ENCODE measurements at places on chromosomes 4 and X.

DNA sequence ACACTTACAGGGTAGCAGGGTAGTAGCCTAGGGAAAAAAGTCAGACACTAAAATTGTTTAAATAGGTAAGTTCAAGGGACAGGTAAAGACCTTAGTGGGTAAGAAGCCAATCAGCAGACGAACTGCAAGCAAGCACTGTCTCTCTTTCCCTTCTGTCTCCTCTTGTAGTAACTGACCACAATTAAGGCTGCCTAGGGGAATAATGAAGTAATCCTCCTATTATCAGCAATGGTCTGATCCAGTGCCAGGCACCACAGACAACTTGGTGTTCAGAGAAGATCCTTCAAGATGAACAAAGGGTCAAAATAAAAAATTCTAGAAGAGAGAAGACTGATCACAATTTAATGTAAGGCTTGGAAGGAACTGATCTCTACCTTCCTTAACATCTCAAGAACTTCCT, 62.9 kb downstream of the ELOVL6 start:
- DNase-seq: no peak

DNA sequence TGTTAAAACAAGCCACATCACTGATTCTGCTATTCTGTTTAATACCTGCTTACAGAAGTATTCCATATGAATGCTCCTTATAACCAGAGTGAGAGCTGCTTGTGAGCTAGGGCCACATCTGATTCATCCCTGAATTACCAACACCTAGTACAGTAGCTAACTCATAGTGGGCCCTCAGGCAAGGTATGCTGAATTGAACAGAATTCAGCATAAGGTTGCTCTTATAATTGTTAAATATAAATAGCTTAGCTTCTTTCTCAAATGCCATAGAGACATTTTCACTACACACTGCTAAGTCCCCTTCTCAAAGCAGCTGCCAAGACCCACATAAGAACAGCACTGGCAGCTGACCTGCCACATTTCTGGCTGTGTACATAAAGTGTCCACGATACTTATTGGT, 27.0 kb upstream of the MCF2 start:
- DNase-seq: no peak

- no peak for DNase-seq
Observed at GRCh38 chrX:106874075-106874474, 29.1 kb downstream of the RIPPLY1 start.

DNA sequence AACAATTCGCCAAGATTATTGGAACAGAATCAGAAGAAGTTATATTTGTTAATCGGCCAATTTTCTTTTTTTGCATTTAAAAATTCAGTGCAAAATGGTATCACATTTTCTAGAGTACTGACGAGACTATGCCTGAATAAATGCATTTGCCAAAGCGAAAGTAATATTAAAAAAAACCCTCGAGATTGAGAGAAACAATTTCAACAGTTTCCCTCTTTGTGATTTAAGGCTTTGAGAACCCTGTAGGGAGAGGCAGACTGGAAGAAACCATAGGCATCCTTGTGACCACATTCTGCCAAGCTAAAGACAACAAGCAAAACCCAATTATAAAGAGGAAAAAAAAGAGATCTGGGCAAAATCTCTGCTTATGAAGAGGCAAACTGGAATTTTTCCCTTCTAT, 218.1 kb upstream of the GK2 start:
- DNase-seq: no peak

DNA sequence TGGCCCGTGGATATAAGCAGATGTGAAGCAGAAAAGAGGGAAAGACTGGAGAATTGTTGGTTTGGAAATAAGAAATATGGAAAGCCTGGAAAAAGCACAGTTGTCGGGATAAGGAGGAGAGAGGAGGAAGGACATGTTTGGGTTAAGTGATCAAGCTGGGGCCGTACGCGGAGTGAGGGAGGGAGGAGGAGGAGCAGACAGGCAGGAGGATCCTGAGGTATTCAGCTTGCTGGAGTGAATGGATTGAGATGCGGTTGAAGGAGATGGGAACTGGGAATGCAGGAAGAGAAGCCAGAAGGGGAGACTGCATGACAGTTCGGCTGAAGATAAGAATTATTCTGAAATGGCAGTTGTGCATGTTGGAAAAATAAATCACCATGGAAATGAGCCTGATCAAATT, 21.2 kb downstream of the ZFP42 start:
- DNase-seq: no peak

- DNase-seq: no peak
Observed at GRCh38 chrX:7775987-7776386, 67.0 kb upstream of the VCX start.

DNA sequence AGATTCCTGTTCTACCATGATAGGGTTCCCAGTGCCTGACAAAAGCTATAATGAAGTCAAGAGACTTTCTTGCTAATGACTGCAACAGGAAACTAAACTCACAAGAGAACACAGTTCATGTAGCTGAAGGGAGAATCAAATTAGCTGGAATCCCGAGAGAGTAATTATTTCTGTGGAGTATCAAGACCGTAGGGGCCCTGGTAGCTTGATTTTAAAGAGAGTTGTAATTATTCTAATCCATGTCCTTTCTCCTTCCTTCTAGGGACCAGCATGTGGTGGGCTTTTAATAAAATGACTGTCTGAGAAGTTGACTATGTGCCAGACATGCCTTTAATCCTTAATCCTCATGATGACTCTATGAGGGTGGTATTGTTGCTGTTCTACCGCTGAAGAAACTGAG, 1.7 kb upstream of the TRPC5OS start:
- DNase-seq: no peak

DNA sequence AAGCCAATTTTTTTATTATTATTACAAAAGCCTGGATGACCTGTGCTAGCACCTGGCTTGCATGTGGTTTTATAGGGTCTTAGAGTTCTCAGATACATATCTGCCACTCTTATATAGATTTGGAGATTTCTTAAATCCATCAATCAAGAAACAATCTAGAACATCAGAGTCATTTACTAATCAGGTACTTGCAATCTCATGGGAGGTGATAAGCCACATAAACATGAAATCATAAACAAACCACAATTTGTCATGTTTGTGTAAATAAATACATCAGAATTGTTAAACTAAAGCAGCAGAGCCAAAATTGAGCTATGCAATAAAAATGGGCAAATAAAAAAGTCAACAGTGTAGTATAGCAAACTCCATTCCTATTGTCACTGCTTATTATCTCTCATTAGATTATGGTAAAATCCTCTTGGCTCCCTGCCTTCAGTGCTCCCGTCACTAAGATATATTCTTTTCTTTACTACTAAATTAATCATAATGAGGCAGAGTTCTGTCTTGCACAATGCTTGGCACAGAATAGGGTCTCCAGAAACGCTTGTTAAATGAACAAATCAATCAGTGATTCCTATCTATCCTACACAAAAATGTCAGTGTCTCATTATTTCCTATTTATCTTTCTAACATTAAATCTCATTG, 108.7 kb upstream of the TTC29 start:
- no peak for DNase-seq
